ENCODE measurements at places on chromosomes 11 and 22.
A peak's percentile ranks its signal among the peaks of the same experiment; 100 is the strongest.

- no peak for DNase-seq
Measured at GRCh38 chr11:57620467-57620866, 23.0 kb downstream of the SERPING1 start.

DNA sequence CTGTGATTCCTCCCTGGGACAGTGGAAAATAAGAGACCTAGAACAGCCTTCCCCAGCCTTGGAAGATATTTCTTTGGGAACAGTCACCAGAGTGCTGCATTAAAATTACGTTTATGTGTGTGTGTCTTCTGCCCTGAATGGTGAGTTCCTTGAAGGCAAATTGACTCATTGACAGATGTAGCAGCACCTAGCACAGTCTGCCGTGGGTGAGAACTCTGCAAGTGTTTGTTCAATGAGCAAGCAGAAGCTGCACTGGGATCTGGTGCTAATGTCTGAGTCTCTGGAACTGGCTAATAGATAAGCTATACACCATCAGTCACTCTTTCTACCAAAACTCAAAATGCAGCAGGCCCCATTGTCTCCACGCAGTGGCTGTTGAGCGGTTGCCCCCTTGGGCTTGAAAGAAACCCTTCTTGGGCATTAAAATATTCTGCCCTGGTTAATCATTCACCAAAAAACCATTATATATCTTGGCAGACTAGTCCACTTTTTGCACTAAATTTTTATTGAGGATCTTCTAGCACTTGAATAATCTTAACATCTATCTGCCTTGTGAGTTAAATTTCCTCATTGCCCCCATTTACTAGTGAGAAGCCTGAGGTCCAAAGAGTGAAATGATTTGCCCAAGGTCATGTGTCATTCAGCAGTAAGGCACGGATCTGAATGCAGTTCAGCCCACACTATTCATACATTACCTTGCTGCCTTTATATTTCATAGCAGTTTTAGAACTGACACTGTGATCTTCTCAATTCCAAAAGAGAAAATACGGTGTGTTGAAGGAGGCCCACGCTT, 87.8 kb upstream of the GALNT18 start:
- DNase-seq = no peak

- DNase-seq = no peak
Measured at GRCh38 chr22:32144496-32145274, 14.4 kb downstream of the C22orf42 start.

GRCh38 chr22:23626286-23626975, 5.7 kb downstream of the DRICH1 start:
- no peak for DNase-seq

- DNase-seq = no peak
Measured at GRCh38 chr11:1478544-1478943, 8.0 kb downstream of the MOB2 start.

DNA sequence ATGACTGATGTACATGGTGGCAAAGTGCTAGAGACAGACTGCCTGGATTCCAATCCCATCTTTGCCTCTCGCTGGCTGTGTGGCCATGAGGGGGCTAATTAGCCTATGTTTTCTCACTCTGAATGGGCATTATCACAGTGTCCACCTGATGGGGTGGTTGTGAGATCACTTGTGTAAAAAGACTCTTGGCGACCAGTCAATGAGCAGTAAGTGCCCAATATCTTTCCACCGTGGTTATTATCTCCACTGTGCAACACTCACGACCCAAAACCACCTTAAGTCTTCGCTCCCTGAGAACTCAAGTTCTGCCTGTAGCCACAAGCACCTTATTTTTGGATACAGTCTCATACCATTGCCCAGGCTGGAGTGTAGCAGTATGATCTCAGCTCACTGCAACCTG, 52.1 kb downstream of the PLEKHA7 start:
- DNase-seq = no peak

- DNase-seq = no peak
Measured at GRCh38 chr11:108369064-108369463, 98.3 kb downstream of the C11orf65 start.

DNA sequence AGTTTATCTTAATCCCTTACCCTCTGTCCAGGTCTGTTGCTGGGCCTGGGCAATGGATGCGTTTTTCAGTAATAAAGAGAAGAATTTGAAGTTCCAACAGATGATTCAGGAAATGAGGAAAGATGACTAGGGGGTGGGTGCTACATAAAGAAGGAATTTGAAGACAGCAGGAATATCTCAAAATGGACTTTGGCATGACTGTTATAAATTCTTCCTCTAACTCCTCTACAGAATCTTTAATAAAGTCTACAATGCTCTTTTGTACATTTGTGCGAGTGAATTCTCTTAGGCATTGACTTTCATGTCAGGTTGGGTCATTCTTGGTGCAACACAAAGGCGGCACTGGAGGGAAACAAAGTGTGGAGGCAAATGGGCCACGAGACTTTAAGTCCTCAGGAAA, 35.1 kb upstream of the PRSS23 start:
- DNase-seq = no peak

DNA sequence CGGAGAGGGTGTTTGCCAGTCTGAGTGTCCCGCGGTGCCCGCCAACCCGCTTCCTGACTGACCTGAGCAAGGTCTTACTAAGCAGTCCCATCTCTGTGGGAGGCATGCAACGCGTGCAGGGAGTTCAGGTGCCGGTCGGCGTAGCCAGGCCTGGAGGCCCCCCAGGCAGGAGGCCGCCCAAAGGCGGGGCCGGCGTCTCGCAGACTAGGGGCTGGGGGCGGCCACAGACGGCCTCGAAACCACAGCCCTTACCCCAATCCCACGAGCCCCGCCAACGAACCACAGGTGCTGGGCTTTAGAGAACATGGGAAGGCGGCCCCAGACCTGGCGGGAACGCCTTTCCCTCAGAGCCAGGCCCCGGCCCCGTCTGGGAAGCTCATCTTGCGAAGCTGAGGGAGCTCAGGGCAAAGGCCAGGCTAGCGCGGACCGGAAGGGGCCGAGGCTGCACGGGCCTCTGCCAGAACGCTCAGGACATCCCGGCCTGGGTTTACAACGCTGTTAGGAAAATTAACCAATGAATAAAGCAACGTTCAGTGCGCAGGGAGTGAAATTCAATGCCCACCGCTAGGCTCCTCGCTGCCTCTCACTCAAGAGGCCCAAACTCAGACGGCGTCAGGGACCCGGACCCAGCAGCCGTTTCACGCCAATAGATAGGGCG, 2.1 kb upstream of the MTFP1 start:
- DNase-seq = peak; percentile 56

DNA sequence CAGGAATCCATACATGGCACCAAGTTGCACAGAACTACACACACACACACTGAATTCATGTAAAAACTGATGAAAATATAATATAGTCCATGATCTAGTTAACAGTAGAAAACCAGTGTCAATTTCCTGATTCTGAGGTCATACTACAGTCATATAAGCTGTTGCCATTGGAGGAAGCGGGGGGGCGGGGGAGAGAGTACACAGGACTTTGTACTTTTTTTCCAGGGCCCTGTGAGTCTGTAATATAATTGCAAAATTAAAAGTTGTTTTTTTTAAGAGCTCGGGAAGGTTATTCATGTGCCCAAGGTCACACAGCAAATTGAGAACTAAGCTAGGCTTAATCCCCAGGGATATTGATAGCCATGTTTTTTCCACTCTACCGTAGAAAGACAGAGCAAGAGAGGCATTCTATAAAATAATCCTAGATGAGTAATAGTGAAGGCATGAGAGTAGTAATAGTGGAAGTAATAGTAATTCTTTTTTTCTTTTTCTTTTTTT, 312.3 kb downstream of the MN1 start:
- DNase-seq = no peak

DNA sequence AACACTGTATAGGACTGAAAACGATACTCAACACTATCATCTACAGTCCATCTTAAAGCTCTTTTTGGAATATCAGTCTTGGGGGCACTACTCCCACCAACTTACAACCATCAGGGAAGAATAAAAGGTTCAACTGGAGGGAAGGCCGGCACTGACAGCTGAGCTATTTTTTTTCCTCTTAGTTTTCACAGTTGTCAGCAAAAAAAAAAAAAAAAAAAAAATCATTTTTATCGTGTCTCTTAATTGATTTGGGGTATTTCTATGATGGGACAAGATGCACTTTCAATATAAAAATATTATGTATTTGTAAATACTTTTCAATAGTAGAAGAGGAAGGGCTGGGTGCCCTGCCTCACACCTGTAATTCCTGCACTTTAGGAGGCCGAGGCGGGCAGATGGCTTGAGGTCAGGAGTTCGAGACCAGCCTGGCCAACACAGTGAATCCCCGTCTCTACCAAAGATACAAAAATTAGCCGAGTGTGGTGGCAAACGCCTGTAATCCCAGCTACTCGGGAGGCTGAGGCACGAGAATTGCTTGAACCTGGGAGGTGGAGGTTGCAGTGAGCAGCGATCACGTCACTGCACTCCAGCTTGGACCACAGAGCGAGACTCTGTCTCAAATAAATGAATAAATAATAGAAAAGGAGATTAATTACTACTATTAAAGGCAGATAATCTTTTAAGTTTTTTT, 1.5 kb downstream of the KIF18A start:
- DNase-seq = no peak

DNA sequence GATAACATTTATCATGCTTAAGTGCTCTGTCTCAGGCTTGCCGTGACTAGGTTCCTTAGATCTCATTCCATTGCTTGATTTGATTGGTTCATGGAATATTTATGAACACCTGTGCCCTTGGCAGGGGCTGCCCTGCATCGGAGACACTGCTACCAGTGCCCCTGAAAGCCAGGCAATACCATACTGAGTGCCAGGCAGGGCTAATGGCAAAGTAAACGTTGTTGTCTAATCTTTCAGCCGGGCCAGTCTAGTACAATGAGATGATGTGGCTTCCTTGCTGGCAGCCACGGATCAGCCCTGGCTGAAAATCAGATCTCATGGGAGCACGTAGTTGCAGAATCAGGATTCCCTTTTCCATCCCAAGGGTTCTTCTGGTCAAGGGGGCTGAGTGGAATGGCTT, 5.0 kb upstream of the PGA3 start:
- DNase-seq = no peak

DNA sequence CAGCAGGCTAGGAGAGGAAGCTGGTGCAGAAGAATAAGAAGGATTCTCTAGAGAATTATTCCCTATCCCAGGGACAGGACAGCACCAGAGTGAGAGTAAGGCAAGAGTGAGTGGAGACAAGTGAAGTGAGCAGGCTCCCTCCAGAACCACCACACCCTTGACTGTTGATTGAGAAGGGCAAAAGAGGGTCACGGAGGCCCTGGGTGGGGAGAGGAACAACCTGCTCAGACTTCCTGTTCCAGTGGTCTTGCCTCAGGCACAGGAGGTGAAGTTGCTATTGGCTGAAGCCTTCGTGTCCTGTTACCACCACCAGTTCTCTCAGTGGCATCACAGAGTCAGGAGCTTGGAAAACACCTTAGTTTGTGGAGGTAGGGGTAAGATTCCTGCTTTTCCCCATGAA, 51.7 kb upstream of the CCDC89 start:
- no peak for DNase-seq

GRCh38 chr11:19714387-19715363, 2.0 kb downstream of the NAV2 start:
- no peak for DNase-seq

DNA sequence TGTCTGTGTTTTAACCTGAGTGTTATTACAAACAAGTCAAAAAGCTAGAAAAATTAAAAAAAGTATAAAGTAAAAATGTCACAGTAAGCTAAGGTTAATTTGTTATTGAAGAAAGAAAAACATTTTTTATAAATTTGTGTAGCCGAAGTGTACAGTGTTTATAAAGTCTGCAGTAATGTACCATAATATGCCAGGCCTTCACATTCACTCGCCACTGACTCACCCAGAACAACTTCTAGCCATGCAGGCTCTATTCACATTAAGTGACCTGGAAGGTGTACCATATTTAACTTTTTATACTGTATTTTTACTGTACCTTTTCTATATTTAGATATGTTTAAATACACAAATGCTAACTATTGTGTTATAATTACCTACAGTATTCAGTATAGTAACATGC, 14.7 kb upstream of the FDX1 start:
- DNase-seq = no peak

GRCh38 chr11:93239966-93240365, 42.2 kb upstream of the SLC36A4 start:
- no peak for DNase-seq

DNA sequence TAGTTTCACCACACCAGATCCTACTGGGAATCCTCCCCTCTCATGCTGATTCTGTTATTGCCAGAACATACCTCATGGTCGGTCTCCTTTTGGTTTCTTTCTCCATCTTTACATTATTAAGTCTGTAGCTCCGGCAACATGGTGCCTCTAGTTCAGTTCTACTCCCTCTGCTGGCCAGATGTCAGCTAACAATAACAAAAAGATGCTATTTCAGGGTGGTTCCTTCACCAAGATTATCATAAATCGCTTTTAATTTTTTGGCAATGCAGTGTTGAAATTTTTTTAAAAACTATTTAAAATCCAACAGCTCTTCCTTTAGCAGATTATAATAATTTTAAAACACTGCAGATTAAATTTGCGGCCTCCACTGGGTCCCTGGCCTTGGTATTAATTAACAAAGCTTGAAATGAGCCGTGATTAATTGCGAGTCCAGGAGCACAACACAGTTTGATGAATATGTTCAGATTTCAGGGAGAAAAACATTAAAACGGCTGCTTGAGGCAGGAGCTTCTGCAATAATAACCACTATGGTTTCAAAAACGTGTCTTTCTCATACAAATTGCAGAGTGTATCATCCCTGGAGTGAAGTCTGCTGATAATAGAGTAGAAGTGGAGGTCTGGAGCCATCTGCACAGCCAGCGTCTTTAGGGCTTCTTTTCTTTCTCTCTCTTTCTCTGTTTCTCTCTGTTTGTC, 492.9 kb upstream of the KIRREL3 start:
- no peak for DNase-seq

GRCh38 chr11:1502954-1503707, 16.6 kb upstream of the MOB2 start:
- no peak for DNase-seq

- no peak for DNase-seq
Measured at GRCh38 chr11:59283311-59283710, 70.6 kb upstream of the MPEG1 start.

GRCh38 chr22:20000246-20001081, 16.2 kb downstream of the ARVCF start:
- DNase-seq = no peak

- no peak for DNase-seq
Measured at GRCh38 chr11:83161610-83162199, 4.8 kb downstream of the PCF11 start.

- DNase-seq = no peak
Measured at GRCh38 chr11:10973416-10973815, 115.6 kb upstream of the ZBED5 start.
